ENCODE measurements at places on chromosomes 3 and 15.

GRCh38 chr15:67144609-67145311 is 79.4 kb downstream of the SMAD3 start:
- DNase-seq: no peak

DNA sequence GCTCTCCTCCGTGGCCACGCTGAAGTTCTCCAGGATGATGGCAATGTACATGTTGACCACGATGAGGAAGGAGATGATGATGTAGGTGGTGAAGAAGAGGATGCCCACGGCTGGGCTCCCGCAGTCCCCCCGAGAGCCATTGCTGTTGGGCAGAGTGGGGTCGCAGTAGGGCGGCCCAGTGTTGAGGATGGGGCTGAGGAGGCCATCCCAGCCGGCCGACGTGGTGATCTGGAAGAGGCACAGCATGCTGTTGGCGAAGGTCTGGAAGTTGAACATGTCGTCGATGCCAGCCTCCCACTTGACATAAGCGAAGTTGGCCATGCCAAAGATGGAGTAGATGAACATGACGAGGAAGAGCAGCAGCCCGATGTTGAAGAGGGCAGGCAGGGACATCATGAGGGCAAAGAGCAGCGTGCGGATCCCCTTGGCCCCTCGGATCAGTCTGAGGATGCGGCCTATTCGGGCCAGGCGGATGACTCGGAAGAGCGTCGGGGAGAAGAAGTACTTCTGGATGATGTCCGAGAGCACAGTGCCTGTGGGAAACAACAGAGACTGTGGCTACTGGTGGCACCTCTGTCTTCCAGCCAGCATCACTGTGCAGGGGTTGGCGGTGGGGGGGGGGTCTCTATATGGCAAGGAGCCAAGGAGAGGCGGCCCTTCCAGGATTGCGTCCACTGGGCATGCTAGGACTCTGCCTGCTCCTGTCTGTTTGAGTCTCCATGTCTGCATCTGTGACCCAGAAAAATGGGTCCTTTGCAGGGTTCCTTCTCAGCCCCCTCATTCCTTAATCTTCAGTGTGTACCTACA is 55.1 kb downstream of the EXOG start:
- DNase-seq: no peak

DNA sequence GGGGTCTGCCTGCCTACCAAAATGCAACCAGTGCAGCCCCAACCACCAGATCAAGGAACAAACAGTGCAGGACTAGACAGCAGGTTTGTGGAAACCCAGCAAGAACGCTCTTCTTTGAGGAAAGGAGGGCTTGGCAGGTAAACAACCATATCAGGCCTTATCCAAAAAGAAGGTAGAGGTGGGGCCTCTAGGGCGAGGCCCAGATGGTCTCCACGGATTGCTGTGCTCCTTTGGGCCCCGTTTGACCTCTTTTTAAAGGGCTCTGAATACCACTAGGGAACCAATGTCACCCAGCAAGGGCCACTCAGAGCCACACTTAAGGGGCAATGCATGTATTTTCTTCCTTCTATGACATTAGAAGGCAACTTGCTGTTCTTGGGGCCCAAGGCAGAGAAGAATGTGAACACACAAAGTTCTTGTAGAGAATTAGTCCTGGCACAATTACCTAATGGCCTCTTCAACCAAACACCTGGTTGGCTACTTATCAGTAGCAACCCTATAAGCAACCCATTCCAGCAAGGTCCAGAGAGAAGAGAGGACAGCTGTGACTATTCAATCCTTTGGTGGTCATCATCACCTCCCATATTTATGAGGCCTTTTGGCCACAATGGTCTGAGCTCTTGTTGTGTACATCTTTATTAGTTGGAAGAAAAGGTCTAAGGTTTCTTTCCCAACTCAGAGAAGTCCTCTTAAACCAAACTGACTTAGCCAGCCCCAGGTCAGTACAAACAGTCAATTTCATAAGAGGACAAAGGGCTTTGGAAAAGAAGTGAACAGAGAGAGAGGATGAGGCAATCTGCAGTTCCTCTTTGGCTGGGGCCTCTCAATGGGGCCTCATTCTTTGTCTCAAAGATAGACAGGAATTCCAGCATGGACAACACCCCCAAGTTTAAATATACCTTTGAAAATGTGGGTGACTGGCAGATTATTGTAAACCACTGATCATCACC is 36.0 kb downstream of the FOXP1 start:
- no peak for DNase-seq

GRCh38 chr15:82530606-82531379 is 9.5 kb downstream of the RPS17 start:
- peak; percentile 54 for DNase-seq

- no peak for DNase-seq
Measured at GRCh38 chr15:32943711-32944110, 225.9 kb downstream of the GREM1 start.

DNA sequence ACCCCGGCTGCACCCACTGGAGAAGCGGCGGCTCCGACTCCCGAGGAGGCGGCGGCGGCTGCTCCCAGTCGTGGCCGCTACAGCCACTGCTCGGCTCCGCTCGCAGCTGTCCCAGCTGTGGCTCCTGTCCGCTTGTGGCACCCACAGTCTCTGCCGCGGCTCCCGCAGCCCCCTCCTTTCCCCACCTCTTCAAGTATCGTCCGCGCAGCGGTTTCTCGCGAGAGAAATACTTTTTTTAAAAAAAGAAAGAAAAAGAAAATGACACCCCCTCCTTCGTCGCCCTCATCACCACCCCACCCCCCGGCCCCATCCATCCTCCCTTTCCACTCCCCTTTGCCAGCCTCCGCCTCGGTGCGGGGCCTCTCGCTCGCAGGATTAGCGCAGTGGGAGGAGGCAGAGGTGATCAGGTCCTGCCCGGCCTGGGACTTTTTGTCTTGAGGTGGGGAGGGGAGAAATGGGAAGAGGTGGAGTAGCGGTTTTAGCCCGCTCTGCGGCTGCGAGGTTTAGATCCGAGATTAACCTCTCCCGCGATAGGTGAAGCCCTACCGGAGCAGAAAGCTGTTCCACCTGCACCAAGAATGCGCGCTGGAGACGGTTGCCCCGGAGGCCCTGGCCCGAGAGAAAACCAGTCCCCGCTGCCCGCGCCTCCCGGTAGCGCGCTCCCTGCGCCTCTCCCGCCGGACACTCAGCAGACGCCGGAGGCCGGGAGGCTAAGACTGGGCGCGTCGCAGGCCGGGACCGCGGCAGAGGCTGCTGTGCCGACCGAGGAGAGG is at the start of gene FBN1:
TSS of gene FBN1 (minus strand) at position 152 of the 773 bp plus-strand sequence. CDS start 940 bp downstream, outside the sequence.
- peak; percentile 64 for DNase-seq

DNA sequence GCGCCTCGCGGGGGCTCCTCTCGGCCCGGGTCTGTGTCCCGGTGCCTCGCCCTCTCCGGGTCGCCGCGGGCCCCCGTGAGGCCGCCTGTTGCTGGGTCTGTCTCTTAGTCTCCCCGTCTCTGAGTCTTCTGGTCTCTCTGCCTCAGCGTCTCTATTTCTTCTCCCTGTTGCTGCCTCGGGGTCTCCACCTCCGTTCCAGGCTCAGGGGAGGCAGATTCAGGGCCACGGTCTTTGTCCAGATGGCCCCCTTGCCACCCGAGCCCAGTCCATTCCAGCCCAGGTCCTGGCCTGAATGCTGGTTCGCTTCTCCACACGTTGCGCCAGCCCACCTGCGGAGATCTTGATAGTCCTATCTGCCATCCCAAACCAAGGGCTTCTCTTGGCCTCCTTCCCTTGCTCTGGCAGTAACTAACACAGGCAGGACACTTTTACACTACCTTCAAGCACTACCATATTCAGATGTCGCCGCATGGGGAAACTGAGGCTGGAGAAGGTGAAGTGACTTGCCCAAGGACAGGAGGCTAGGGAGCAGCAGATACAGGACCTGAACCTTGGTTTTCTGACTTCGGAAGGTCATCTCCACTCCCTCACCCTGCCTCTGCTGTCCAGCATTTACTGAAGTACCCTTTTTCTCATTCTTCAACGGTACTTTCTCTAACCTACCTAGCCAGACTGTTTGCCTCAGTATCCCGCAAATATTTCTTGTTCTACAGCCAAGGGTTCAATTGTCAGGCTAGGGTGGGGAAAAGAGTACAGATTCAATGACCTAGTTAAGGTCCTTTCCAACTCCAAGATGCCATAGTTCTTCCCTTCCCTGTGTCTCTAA is 616 bp upstream of the IGDCC4 start:
- DNase-seq: no peak

DNA sequence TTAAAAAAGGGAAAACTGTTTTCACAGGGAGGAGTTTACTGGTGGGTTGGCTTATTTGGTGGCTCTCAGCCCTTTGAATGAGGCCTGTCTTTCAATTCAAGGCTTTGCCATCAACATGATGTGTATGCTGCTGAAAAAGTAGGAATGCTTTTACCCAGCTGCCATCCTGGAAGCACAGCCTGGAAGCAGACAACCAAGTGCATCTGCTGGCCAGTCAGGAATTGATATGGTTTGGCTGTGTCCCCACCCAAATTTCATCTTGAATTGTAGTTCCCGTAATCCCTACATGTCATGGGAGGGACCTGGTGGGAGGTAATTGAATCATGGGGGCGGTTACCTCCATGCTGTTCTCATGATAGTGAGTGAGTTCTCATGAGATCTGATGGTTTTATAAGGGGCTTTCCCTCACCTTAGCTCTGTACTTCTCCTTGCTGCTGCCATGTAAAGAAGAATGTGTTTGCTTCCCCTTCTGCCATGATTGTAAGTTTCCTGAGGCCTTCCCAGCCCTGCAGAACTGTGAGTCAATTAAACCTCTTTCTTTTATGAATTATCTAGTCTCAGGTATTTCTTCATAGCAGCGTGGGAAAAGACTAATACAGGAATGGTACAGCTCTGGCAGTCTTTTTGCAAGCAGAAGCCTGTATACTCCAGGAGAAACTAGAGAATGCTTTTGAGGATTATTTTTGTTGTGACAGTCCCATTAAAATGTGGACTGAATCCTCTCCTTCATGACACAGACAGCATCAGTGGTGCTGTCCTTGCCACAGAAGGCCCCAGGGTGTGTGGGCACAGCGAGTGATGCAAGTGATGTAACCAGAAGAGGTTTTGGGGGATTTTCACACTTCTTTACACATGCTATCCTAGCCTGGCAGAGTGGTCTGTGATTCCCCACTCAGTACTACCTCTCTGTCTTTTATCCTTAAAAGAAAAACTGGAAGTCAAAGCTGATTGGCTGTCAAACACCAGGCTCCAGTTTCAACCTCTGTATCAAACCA is 20.0 kb downstream of the PLCL2 start:
- no peak for DNase-seq

- DNase-seq: peak; percentile 69
Measured at GRCh38 chr3:73502609-73503583, 121.8 kb downstream of the PDZRN3 start.

GRCh38 chr3:125058529-125058928 is 2.7 kb upstream of the HEG1 start:
- DNase-seq: no peak

- peak; percentile 63 for DNase-seq
Measured at GRCh38 chr3:65955792-65956477, 82.8 kb downstream of the MAGI1 start.

GRCh38 chr15:93087825-93088199 is 1.2 kb downstream of the RGMA start:
- peak; percentile 47 for DNase-seq

- DNase-seq: no peak
Measured at GRCh38 chr3:125332504-125332903, 42.6 kb downstream of the ZNF148 start.

DNA sequence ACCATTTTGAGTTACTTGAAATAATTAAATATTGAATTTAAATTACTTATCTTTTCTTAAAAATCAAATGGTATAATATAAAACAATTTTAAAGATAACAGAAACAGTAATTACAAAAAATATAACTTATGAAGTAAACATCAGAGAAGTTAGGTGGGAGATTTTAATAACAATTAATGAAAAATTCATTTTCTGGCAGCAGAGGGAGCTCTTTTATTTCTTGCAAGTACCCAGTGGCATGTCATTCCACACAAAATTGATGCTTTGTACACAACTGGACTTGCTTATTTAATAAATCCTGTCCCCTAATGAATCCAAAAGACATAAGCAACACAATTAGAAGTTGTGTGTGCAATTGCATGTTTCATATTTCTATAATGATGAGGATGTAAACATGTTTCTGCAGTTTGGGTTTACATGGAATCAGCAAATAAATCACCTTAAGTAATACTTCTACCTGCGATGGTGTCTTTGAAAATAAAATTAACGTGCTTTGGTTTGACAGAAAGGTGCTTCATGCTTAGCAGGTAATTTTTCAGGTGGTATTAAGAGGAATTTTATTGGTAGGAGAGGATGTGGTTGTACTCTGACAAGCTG is 861.3 kb downstream of the ZPLD1 start:
- no peak for DNase-seq

DNA sequence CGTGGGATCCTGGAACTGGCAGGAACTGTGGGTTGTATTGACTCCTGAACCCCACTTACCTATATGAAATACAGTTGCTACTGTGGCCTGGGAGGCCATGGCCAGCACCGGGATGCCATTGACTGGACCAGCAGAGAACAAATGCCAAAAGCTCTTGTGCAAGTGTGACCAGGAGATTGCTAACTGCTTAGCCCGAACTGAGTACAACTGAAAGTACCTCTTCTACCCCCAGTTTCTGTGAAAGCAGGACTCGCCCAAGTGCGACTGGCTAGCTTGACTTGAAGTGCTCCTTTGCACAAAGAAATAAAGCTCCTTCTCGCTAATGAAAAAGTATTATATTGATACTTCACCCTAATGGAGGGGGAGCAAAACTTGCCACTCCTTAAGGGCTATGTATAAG is 101.3 kb upstream of the ATP11B start:
- DNase-seq: no peak

DNA sequence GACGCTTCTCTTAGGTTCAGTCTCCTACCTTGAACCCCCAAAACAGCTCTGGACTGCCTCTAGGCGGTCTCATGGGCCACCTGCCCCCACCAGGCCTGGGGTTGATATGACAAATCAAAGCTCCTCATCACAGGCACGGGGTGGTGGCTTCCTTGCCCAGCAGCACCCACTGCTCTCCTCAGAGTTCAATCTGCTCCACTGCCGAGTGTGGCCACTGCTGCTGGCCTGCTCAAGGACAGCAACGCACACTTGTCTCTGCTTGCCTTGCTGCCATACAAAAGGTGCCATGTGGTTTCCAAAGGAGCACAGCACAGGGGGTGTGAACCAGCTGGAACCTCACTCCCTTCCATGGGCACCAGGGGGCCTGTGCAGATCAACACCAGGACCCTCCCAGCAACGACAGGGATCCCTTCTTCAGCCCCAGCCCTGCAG is 10.2 kb downstream of the KBTBD13 start:
- peak; percentile 19 for DNase-seq

GRCh38 chr15:43932907-43933306 is 106.1 kb downstream of the WDR76 start:
- peak; percentile 65 for DNase-seq

DNA sequence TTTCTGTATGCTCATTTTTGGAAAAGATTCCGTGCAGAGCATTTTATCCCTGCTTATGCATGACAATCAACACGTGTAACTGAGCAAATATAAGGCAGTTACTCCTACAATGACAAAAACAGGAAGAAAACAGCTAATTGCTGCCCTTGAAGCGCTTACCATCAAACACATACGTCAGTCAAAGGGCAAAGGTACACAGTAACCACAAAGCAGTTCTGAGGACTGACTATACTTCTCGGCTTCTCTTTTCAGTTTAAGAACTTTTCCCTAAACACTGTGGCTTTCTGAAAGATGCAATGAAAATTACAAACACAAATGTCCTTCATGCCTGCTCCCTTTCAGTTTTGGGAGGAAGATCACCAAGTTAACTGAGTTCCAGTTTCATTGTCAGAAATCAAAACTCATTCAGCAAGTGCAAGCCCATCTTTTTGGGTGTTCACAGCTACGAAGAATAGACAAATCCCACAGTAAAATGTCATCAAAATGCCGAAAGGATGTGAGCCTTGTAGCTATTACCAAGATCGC is 602.8 kb downstream of the FOXP1 start:
- DNase-seq: no peak
